T1000 (cell line): ENCODE measurements at places on chromosomes 2 and 18.

GRCh38 chr2:66461001-66461663 lies 26.2 kb downstream of the MEIS1 start:
- no peak for DNase-seq

DNA sequence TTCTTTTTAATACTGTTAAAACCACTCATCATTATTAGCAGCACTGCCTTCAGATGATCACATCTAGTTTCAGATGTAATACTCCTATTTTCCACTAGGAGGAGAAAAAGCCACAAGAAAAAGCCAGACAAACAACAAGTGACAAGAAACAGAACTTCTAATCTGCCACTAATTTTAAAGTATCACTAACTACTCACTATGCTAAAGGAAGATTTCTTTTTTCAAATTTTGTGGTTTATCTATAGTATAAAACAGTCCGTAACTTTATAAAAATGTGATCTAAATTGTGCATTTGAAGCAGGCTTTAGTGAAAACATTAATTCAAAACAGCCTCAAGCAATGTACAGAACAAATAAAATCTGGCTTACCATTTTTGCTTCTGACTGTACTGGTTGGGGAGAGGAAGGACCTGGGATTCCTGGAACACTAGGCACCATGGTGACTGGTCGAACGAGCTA lies 56.8 kb downstream of the ATF2 start:
- no peak for DNase-seq

DNA sequence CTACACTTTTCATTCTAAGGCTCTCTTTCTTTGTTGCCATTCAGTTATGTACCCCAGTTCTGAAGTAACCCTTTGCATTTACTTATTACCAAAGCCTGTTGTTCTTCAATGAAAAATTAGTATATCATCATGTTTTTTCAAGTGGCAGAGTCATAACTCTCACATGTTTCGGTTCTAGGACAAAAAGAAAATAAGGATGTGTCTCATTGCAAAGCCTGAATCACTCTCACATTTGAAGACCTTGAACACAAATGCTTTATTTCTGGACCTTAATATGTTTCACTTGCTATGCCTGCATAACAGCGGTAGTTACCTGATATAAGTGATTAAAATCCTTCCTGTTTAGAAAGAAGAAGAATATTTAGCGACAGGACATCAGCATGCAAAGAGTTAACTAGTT lies 49.1 kb downstream of the ZEB2 start:
- no peak for DNase-seq

GRCh38 chr18:9902832-9903231 lies 11.0 kb upstream of the VAPA start:
- DNase-seq, result no peak

GRCh38 chr18:34223164-34223892 lies 1.4 kb downstream of the NOL4 start:
- peak; percentile 15 for DNase-seq

- no peak for DNase-seq
Measured at GRCh38 chr2:98907966-98908905, 27.8 kb downstream of the CRACDL start.

DNA sequence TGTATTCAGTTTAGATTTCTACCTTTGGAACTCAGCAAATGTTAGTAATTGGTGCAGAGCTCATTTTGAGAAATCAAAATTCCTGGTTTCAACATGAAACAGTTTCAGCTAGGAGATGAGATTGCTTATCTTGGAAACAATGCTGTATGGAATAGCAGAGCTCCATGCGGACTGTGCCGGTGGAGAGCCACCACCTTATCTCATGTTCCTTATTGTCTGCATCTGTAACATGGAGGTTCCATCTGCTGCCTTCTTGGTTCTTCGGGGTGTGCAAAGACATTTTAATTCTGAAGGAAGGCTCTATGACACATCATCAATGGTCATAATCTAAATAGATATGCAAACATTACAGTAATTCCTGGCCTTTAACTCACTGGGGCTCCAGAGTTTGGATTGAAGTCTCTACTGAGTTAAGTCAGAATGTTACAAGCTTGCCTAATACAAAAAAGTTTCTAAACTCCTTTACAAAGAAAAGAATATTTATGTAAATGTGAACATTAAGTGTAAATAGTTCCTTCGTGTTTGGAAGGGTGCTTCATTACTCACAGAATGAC lies 65.3 kb downstream of the PRKRA start:
- DNase-seq, result no peak

- DNase-seq, result peak; percentile 76
Measured at GRCh38 chr2:10584843-10585475, 104.8 kb downstream of the NOL10 start.

DNA sequence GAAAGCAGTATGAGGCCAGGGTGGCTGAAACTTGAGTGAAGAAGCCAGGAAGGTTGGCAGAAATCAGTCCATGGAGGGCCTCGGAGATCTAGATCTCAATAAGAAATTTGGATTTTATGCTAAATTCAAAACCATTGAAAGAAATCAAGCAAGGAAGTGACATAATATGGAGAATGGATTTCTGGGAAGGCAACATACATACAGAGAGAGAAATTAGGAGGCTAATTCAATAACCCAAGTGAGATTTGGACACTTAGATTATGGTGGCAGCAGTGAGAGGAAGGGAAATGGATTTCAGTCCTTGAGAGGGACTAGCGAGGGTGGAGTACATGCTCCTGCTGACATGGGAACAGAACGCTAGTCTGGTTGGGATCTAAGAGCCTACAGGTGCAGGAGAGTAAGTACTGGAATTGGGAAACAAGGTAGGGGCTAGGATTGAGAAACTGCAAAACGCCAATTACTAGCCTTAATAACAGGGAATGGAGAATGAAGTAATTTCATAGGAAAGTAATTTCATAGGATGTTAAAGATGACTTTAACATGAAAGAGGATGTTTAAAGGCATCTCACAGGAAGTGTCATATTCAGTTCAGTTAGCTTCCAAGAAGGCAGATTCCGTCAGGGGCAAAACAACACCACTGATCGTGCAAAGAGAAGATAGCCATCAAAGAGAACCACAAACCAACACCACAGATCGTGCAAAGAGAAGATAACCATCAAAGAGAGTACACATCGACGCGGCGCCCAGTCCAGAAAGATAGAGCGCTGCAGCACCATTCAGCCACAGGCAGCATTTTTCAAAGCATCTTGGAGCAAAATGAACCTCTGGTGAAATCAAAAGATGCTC lies 27.2 kb downstream of the CDKL4 start:
- no peak for DNase-seq

DNA sequence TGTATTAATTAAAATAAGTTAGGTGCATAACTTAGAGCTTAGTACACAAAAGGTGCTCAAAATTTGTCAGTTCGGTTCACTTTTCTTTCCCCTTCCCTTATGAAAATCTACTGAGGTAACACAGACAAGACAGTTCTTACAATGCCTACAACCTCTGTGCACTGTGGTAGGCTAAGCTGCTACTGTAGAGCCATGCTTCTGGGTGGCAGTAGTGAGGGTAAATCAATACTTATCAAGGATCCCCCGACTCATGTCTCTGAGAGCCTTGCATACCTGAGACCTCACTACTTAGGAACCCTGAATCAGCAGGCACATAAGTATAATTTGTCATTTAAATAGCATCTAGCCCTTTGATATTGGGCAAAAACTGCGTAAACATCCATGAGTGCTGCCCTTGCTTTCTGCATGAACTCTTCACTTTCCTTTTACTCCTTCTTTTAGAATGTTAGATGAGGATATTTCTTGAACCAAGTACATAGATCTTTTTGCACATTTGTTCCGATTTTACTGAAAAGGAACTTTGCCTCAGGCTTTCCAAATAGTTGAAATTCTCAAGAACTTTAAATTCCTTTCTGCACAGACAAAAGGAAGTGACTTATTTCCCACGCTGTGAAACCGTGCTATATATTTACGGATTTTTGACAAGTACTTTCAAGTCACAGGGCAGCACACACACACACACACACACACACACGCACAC lies 234.4 kb downstream of the TRIB2 start:
- DNase-seq, result no peak

- DNase-seq, result no peak
Measured at GRCh38 chr2:105546628-105546974, 147.8 kb upstream of the FHL2 start.

GRCh38 chr18:35470435-35470834 lies 27.3 kb downstream of the INO80C start:
- no peak for DNase-seq

GRCh38 chr2:204535356-204535755 lies 9.9 kb upstream of the PARD3B start:
- no peak for DNase-seq

GRCh38 chr18:25349926-25350487 lies 2.0 kb downstream of the ZNF521 start:
- peak; percentile 19 for DNase-seq

- DNase-seq, result no peak
Measured at GRCh38 chr2:105681927-105682326, 62.8 kb upstream of the NCK2 start.

- no peak for DNase-seq
Measured at GRCh38 chr2:23198316-23199114, 186.5 kb upstream of the KLHL29 start.

GRCh38 chr2:197182668-197183067 lies 127.9 kb downstream of the ANKRD44 start:
- DNase-seq, result no peak

DNA sequence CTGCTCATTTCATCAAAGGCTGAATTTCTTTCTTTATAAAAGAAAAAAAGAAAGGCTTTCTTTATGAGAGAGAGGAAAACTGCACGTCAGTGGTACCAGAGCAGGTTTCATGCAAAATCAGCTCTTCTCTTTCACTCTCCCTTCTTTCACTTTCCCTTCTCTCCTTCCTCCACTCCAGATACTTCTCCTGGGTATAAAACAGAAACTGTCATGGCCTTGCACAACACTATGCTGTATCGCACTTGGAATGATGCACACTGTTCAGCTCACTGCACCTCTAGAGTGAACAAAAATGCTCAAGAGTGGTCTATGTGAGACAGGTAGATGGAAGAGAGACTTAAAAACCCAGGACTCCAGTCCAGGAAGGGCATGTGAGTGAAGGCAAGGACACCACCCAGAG lies 73.8 kb downstream of the KLF7 start:
- no peak for DNase-seq

DNA sequence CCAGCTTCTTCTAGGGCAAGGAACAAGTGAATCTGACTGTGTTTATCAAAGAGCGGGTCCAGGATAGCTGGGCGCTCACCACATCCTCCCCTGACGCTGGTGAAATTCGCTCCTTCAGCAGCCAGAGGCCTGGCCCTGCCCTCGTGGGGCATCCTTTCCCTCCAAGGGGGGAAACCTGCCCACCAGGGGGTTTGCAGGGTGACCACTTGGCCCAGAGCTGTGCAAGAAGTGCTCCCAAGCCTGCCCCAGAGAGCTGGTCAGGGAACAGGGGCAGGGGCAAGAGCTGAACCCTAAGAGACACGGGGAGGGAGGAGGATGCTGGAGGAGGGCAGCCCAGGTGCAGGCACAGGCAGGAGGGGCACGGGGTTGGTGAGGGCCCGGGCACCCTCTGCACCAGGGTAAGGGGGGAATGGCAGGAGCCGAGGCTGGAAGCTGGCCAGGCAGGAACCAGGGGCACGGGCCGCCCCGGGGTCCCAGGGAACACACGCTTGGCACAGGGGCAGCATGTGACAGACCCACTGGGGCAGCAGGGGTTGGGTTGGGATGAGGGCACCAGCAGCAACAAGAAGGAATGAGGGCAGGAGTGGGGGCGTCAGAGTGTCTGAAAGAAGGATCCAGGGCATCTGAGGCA lies 2.8 kb upstream of the GPR55 start:
- DNase-seq, result no peak

GRCh38 chr18:54240629-54241107 lies 16.2 kb upstream of the MBD2 start:
- DNase-seq, result no peak

- DNase-seq, result no peak
Measured at GRCh38 chr2:62215306-62216064, 19.6 kb downstream of the B3GNT2 start.

DNA sequence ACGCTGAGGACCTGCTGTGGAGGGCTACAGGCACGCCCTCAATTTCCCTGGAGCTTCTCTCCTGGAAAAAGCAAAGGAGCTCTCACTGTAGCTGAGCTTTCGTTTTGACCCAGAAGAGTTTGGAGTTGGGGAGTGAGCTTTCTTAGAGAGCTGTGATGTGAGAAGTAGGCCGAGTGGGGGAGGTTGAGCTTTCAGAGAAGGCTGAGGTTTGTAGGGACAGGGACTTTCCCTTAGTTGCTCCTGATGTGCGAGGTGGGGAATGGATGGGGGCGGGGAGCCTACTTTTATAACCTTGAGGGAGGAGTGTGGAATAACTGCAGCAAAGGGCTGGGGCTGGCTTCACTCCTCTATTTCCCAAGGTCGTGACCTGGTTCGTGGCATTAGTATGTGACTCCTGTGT lies 47.1 kb downstream of the ZNF532 start:
- no peak for DNase-seq

DNA sequence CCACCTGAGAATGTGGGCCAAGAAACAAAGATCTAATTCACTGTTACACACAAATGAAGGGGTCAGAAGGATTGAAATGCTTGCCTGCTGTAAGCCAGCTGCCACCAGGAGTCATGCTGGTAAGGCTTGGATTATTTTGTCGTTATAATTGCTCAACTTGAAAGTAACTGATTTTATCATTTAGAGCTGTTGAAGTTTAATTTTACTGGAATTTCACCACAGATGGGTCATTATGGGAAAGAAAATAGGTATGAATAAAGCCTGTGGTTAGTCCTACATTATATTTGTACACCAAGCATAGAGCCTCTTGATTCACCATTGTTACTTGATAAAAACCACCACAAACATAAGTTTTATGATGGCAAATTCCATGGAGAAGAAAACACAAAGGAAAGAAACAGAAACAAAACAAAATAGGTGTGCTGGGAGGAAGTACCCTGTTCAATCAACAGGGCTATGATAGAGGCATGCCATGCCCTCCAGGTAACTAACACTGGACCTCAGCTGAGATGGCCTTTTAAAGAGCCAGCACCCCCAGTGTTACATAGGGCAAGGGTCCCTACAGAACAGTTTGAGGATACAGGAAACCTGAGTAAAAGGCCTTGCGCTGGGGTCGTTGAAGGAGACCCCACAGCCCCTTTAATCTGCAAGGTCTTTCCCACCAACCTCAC lies 3.0 kb downstream of the CLEC4F start:
- DNase-seq, result no peak

GRCh38 chr2:112345030-112346027 lies 69.9 kb downstream of the ZC3H6 start:
- DNase-seq, result no peak

GRCh38 chr2:101400048-101400447 lies 12.7 kb upstream of the CREG2 start:
- no peak for DNase-seq

GRCh38 chr2:146987996-146988395 lies 856.8 kb upstream of the ACVR2A start:
- no peak for DNase-seq

- no peak for DNase-seq
Measured at GRCh38 chr18:70376137-70376913, 87.5 kb downstream of the SOCS6 start.

GRCh38 chr18:2096551-2096950 lies 474.8 kb downstream of the METTL4 start:
- no peak for DNase-seq

GRCh38 chr2:236959876-236960275 lies 125.8 kb upstream of the COPS8 start:
- DNase-seq, result no peak

- no peak for DNase-seq
Measured at GRCh38 chr2:226256709-226257376, 542.8 kb downstream of the IRS1 start.

GRCh38 chr2:64839844-64840243 lies 149.4 kb upstream of the SLC1A4 start:
- no peak for DNase-seq

GRCh38 chr2:102704531-102704930 lies 57.3 kb upstream of the TMEM182 start:
- no peak for DNase-seq
